ENCODE measurements at places on chromosomes 1 and 21.

GRCh38 chr1:195376190-195376589 lies 1232.0 kb downstream of the KCNT2 start:
- peak; percentile 5 for DNase-seq

- no peak for DNase-seq
Measured at GRCh38 chr1:22582661-22583635, 19.7 kb downstream of the EPHA8 start.

GRCh38 chr21:44765231-44766013 lies 36.2 kb downstream of the UBE2G2 start:
- DNase-seq = no peak

DNA sequence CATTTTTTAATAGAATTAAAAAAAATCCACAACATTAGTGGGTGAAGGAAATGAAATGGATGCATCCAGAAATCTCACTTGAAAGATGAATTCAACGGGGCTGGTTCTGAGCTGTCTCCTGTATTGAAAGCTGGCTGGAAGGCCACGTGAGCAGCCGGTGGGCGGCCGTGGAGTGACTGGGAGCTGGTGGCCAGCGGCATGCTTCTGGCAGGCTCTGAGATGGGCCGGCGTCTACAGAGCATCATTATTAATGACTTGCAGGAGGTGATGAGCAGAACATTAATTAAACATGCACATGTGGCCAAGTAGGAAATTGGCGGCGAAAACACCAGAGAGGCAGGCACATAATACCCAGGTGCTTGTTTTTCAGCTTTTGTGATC lies 115.6 kb upstream of the LMO4 start:
- peak; percentile 16 for DNase-seq

- DNase-seq = no peak
Measured at GRCh38 chr1:20194224-20194623, 7.9 kb upstream of the PLA2G2C start.

DNA sequence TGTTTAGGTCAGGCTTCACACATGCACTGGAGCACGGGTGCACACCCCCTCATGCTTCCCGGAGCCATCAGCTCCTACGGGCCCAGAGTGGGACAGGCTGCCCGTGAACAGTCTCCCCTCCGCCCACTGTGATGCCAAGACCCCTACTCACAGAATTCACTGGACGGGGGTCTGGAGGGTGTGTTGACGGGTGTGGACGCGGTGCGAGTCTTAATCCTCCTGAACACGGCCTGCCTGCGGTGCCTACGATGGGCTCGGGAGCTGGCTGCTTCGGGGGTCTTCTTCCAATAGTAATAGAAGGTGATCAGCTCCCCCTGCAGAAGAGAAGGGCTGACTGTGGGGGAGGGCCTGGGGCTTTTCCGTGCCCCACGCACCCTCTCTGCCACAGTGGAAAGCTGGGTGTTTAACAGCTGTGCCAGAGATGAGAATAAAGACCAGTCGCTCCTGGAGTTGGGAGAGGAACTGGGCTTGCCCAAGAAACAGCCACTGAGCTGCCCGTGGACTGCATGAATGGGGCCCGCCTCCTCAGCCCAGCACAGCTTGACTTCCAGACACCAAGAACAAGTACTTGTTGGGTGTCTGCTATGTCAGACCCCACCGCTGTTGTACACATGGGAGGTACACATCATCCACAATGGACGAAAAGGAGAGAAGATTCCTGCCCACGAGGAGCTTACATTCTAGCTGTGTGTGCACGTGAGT lies 47.9 kb downstream of the SLC45A1 start:
- no peak for DNase-seq

DNA sequence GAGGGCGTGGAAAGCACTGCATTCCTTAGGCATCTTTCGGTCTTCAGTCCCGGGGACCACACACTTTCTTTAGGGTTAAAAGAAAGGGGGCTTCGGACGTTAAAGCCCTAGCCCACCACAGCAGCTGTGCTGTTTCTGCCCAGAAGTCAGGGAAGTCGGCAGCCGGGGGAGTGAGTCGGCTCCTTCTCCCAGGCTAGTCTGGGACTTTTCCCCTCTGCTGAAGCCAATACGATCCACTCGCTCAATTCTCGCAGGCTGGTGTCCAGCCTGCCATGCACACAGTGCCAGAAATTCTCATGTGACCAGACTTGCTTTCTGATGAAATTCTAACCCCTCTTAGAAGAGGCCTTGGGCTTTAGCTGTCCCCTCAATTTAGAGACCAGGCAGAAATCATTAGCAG lies 67.7 kb downstream of the BCAR3 start:
- peak; percentile 71 for DNase-seq

- DNase-seq = no peak
Measured at GRCh38 chr1:33905241-33905640, 41.4 kb downstream of the HMGB4 start.

- peak; percentile 60 for DNase-seq
Measured at GRCh38 chr1:6491480-6491962, at the start of gene PLEKHG5. Gene PLEKHG5 (minus strand): TSS chr1:6491667. CDS start chr1:6477571, 14,096 bp downstream.

DNA sequence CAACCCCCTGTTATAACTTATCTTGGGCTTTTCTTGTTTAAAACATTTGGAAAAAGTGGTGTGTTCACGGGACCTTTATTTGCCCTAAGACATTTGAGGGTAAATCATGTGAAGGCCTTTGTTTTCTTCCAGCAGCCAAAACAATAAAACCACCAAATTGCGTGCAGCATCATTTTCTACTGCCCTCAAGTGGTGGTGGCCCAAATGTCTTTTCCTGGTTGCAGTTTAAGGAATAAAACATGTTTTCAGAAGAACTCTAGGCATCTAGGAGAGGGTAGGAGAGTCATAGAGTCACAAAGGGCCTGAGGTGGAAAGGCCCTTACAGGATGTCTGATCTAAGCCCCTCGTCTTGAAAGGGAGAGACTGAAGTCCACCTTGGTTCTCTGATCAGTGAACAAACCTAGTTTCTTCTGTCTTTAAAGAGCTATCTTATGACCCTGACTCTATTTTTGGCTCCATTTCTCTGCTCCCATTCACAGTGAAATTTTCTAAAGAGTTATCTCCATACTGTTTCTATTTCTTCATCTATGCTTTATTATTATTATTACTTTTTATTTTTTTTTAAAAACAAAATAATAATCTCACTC lies 16.0 kb upstream of the EPS15 start:
- peak; percentile 73 for DNase-seq

GRCh38 chr1:216456682-216457081 lies 33.4 kb upstream of the USH2A start:
- DNase-seq = peak; percentile 17

DNA sequence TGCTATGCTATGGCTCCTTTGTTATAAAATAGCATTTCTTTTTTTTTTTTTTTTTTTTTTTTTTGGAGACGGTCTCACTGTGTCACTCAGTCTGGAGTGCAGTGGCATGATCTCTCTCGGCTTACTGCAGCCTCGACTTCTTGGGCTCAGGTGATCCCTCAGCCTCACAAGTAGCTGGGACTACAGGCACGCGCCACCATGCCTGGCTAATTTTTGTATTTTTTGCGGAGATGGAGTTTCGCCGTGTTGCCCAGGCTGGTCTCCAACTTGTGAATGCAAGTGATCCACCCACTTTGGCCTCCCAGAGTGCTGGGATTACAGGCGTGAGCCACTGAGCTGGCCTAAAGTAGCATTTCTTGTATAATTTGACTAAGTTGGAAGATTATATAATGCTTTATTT lies 10.8 kb downstream of the CAMTA1 start:
- no peak for DNase-seq

DNA sequence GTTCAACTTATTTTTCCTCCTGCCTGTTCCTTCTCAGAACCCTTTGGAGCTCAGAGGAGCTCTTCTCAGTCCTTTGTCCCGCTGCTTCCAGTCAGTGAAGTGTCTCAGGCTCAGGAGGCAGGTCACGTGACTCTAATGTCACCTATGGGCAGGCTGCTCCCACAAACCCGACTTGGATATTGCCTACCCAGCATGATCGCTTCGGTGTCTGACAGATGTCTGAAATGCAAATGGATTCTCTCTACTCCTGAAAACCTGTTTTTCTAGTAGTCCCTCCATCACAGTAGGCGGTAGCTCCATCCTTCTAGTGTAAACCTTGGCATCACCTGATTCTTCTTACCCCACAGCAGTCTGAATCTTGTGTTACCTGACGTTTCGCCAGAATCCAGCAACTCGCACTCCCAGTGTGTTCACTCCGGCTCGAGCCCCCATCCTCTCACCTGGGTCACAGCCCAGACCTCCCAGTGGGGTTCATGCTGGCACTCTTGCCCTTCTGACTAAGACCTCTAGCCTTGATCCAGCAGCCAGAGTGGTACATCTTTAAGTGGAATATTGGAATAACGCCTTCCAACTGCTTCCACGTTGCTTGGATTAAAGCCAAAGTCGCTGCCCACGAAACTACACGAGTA lies 5.4 kb downstream of the PADI6 start:
- DNase-seq = no peak
